Lung (tissue), 17 donors: ENCODE measurements at places on chromosomes 5 and 9. TPM values are rescaled to one million over a fixed set of nuclear protein-coding genes. Genes with fewer than 3 reads are reported as not detected.

The FAM153A gene
- 2.2 TPM for polyA plus RNA-seq

The AGXT2 gene
- not detected for polyA plus RNA-seq

The NR4A3 gene
- 2.7 TPM for polyA plus RNA-seq

The IFNA2 gene
- not detected for polyA plus RNA-seq

The CDH18 gene
- polyA plus RNA-seq, result 0.03 TPM

The LTC4S gene
- 12.3 TPM for polyA plus RNA-seq

The UBQLN1 gene
- polyA plus RNA-seq, result 63.7 TPM

The ADAMTS6 gene
- 0.19 TPM for polyA plus RNA-seq

The IL13 gene
- not detected for polyA plus RNA-seq

The SRA1 gene
- 37.7 TPM for polyA plus RNA-seq

The PARP8 gene
- 17.2 TPM for polyA plus RNA-seq

The GPX3 gene
- polyA plus RNA-seq, result 1,457 TPM

The GAS1 gene
- polyA plus RNA-seq, result 7.3 TPM

The FGF1 gene
- polyA plus RNA-seq, result 0.47 TPM

The PAEP gene
- 3.0 TPM for polyA plus RNA-seq

The KIAA0825 gene
- 1.1 TPM for polyA plus RNA-seq

The ANXA2R gene
- polyA plus RNA-seq, result 4.4 TPM

The CDH12 gene
- 0.02 TPM for polyA plus RNA-seq

The LMX1B gene
- polyA plus RNA-seq, result under 0.01 TPM

The SLC2A8 gene
- 17.9 TPM for polyA plus RNA-seq

The LECT2 gene
- polyA plus RNA-seq, result not detected

The ROR2 gene
- polyA plus RNA-seq, result 6.3 TPM

The AIF1L gene
- 3.2 TPM for polyA plus RNA-seq

The UAP1L1 gene
- polyA plus RNA-seq, result 19.7 TPM
